ENCODE measurements at places on chromosomes 1 and 21.

DNA sequence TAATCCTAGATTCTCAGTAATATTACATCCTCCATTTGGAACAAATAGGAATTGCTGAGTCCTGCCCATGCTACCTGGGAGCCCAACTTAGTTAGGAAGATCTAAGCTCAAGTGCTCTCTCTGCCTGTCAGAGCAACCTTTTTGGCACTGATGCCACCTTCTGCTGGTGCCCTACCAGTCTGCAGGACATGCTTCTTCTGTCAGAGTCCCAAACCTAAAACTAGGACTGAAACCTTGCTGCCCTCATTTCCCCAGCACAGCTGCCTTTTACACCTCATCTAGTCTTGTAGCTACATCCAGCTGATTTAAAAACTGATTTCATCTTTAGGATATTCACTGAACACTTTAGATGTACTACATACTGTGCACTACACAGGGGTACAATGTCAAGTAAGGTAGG is 118.7 kb downstream of the LYPLAL1 start:
- DNase-seq: no peak

GRCh38 chr1:41629571-41629970 is 145.1 kb upstream of the EDN2 start:
- DNase-seq: peak; percentile 76

GRCh38 chr1:55716610-55717009 is 501.4 kb upstream of the USP24 start:
- DNase-seq: peak; percentile 46

- peak; percentile 80 for DNase-seq
Measured at GRCh38 chr21:34029743-34030528, 43.4 kb upstream of the MRPS6 start.

DNA sequence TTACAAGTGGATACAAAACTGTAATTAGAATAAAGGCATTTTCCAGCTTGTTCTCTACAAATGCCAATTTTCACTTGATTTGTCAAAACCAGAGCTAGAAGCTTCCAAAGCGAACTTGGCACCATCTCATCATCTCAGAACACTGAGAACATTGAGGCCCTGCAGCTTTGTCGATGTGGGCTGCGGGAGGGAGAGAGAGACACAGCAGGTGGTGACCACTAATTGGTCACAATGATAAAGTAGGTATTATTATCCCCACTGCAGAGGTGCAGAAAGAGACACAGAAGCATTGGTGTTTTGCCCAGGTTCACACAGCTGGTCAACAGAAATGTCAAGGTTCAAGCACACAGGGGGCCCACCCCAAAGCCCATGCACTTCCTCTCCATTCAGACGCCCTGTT is 72.2 kb upstream of the KRTAP19-8 start:
- DNase-seq: no peak

GRCh38 chr1:8358241-8358896 is 40.5 kb downstream of the SLC45A1 start:
- DNase-seq: no peak

- no peak for DNase-seq
Measured at GRCh38 chr1:12006167-12006921, 13.0 kb upstream of the MIIP start.

- DNase-seq: no peak
Measured at GRCh38 chr1:23013657-23014056, 2.0 kb downstream of the TEX46 start.

- no peak for DNase-seq
Measured at GRCh38 chr1:43531906-43532584, 1.4 kb downstream of the PTPRF start.

GRCh38 chr1:153190373-153190772 is 12.9 kb upstream of the LELP1 start:
- DNase-seq: no peak

- no peak for DNase-seq
Measured at GRCh38 chr1:54341763-54342162, 64.4 kb downstream of the SSBP3 start.

GRCh38 chr1:5997316-5997715 is 5.1 kb upstream of the NPHP4 start:
- DNase-seq: no peak

- no peak for DNase-seq
Measured at GRCh38 chr1:205275916-205276688, 45.4 kb downstream of the NUAK2 start.

DNA sequence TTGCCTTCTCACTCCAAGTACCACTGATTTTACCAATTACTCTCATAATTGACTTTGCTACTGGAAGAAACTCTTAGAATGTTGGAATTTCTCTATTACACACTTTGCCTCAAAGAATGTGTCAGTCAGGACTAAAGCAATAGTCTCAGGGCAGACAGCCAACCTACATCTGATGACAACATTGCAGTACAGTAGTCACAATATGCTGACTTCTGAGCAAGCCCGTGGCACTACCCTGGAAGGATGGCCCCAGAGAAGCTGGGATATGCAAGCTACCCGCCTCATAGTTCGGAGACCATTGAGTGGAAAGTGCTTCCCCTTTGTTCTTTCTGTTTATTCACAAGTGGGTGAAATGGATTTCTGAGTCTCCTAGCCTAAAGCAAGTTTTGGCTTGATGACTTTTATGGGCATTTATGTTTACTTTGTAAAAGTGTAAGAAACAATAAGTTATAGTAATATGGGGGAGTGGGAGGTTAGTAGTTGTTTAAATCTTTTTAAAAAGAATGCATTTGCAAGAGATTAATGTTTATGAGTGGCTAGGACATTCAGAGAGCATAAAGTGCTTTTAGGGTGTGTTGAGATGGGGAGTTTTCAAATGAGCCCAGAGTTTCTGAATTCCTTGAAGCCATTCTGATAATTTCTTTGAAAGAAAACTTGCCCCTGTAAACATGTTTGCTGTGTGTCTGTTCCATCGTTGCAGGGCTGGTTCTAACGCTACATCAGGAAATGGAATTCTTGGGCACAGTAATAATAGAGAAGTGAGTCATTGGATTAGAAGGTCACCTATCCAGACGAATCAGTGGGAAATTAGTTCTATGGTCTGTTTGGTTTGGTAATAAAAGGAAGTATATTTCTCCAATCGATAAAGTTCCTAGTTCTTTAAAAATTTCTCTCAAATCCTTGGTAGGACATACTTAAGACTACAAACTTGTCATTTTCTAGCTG is 63.8 kb downstream of the LMO4 start:
- peak; percentile 51 for DNase-seq

DNA sequence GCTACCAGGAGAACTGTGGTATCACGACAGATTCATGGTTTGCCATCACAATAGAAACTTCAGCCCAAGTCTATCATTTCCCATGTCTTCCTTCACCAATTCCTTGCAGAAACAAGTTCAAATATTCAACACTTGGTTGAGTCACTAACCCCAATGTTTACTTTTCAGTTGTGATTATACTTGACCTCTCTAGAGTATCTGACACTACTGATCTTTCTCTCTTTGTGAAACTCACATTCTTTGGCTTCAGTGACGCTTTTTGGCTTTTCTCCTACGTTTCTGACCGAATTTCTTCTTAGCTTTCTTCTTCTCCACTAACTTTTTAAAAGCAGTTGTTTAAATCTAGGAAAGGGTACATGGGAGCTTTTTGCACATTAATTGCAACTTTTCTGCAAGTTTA is 48.8 kb upstream of the HMGB4 start:
- peak; percentile 2 for DNase-seq
